ENCODE measurements at places on chromosomes 7 and 10.

GRCh38 chr7:19871102-19871501 is 97.7 kb upstream of the TMEM196 start:
- no peak for DNase-seq

DNA sequence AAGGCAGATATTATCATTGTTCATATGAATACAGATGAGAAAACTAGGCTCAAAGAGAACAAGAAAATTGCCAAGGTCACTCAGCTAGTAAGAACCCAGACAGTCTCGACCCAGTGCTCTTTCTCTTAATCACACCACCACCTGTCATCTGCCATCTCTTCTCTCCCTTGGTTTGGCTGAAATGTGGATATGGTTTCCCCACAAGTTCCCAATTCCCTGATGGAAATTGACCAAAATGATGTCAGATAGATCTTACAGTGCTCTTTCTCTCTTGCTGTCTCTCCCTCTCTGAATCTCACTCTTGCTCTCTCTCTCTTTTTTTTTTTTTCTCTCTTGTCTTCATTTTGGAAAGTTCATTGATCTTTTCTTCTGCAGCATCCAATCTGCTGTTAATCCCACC is 9.1 kb downstream of the C10orf90 start:
- DNase-seq, result no peak

GRCh38 chr10:29517352-29517923 is 117.3 kb downstream of the SVIL start:
- peak; percentile 48 for DNase-seq

DNA sequence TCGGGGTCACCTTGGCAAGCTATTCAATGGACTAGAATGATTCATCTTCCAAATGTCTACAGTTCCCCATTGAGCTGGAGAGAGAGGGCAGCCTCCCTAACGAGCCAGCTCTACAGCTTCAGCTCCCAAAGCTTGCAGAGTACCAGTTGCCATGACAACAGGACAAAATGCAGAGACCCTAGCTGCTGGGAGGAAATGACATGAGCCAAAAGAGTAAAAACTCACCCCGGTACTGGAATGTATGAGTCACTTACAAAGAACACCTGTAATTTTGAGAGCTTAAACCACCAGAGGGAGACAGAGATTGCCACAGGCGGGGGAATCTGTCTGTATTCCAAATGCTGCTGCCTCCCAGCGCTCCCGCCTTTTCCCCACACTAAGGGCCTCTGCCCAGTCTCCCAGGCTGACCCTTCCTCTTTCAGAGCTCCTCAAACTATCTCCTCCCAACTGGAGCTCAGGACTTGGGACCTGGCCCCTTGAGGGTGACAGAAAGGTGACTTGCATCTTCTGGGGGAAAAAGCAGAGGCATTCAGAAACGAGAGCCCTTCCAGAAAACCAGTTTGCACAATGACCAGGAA is 95.5 kb downstream of the CUL2 start:
- peak; percentile 89 for DNase-seq

DNA sequence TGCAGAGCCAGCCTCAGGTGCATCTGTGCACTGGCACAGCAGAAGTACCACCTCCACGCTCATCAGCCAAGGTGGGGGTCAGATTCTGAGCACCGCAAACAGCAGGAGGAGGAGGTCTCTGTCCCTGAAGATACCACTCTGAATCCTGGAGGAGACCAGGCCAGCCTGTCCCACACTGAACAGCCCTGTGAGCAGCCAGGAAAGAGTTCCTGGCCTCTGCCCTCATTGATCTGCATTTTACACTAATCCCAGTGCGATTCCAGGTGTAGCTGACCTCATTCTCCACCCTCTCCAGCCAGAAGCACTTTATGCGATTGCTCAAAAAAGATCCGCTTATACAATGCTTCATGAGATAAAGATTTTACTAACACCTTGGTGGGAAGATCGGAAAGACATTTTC is 99.1 kb upstream of the CACUL1 start:
- no peak for DNase-seq

DNA sequence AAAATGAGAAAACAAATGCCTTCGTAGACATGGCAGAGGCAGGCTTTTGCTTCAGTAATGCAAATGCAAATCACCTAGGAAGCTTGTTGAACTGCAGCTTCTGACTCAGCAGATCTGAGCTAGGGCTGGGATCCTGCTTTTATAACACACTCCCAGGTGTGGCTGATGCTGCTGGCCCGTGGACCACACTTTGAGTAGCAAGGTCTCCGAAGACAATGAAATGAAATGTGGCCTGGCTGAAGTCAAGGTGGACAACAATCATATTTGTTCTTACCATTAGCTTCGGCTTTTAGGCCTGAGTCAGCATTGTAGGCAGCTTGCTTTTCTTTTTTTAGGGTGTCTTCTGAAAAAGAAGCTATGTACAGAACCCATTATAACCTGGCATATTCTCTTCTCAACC is 26.3 kb downstream of the COL17A1 start:
- DNase-seq, result no peak

DNA sequence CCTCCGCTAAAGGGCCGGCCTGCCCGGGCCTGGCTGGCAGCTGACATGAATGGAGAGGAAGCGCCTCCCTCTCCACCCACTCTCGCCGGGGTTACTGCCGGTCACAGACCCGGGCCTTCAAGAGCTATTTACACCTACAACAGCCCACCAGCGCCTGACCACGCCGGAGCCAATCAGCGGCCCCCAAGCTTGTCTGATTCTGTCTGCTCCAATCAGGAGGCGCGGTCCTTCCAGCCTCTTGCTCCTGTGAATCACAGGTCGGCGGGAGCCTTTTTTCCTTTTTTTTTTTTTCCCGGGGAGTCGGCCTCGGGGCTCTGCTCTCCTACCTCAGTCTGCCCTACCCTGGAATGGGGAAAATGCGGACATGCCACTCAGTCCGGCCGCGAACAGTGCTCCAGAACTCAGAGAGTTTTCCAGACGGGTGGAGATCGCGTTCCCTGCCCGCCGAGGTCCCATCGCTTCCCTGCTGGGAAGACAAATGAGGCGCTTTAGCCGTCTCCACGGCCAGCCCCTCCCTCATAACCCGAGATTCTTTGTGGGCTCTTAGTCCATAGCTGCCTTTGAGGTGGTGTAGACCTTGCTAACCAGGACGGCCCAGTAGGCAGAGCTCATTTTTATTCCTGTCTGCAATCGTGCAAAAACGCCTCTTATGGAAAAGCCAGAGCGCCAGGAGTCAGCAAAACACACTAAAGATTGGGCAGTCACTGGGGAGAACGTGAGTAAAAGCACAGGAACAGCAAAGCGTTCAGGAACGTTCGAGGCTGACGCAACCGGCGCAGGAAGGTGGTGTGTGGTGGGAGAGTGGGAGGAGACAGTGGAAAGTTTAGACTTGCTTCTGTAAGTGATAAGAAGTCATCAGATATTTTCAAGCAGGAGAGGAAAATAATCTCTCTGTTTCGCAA is 26.5 kb downstream of the SCD start:
- peak; percentile 100 for DNase-seq

GRCh38 chr7:39493934-39494333 is 72.3 kb upstream of the YAE1 start:
- DNase-seq, result no peak

GRCh38 chr7:157003756-157004520 is 6.5 kb downstream of the MNX1 start:
- peak; percentile 42 for DNase-seq

- DNase-seq, result no peak
These were observed 543.2 kb downstream of the PTPRN2 start for GRCh38 chr7:158044482-158044823.

- no peak for DNase-seq
These were observed 63.9 kb downstream of the BTAF1 start for GRCh38 chr10:91987397-91988037.

GRCh38 chr10:13636776-13637175 is 50.0 kb downstream of the PRPF18 start:
- no peak for DNase-seq

DNA sequence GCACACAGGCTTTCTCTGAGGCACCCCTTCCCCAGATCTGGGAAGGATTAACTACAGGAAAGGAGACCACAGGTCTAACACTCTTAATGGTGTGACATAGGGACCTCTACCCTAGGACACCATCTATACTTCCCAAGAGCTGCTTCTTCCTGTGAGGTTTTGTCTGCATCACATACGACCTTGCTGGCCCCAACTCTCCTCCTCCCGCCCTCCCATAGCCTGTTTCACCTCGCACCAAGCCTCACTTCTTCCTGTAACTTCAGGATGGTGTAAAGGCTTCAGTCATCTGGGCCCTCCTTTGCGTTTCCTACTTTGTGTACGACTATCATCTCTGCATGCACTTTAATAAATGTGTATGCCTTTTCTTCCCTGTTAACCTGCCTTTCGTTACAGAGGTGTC is 274.3 kb downstream of the KLF6 start:
- no peak for DNase-seq

- no peak for DNase-seq
These were observed 76.0 kb downstream of the CALD1 start for GRCh38 chr7:134855442-134855841.

DNA sequence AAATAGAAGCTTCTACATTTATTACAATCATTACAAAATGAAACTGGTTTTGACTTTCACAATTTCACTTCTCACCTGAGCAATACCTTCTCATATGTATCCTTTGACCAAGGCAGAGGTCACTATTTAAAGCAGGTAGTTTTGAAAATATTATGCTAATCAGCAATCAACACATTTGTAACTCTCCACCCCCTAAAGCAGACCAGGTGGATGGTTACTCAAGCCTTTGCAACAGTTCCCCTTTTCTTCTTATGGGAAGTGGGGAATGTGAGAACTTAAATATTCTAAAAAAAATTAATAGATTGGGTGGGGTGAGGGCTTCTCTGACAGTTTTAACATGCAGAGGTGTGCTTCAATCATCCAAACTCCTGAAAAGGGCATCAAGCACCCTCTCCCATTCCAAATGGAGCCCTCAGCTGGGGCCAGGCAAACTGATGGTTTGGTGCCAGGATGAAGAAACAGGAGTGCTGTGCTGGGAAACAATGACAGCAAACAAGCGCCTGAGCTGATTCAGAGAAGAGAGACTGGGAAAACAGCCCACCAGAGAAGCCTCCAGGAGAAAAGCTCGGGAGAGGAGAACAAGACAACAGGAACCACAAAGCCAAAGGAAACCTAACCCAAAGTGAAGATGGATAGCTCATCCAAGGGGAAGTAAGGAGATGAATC is 17.1 kb downstream of the RAPGEF5 start:
- no peak for DNase-seq

- no peak for DNase-seq
These were observed 453.7 kb upstream of the LRRTM3 start for GRCh38 chr10:66472156-66472555.

- no peak for DNase-seq
These were observed 152.4 kb downstream of the DKK1 start for GRCh38 chr10:52466464-52466863.

- DNase-seq, result peak; percentile 6
These were observed 12.9 kb downstream of the AGK start for GRCh38 chr7:141563956-141564623.

GRCh38 chr7:56175771-56176170 is 59.6 kb upstream of the NUPR2 start:
- DNase-seq, result no peak

DNA sequence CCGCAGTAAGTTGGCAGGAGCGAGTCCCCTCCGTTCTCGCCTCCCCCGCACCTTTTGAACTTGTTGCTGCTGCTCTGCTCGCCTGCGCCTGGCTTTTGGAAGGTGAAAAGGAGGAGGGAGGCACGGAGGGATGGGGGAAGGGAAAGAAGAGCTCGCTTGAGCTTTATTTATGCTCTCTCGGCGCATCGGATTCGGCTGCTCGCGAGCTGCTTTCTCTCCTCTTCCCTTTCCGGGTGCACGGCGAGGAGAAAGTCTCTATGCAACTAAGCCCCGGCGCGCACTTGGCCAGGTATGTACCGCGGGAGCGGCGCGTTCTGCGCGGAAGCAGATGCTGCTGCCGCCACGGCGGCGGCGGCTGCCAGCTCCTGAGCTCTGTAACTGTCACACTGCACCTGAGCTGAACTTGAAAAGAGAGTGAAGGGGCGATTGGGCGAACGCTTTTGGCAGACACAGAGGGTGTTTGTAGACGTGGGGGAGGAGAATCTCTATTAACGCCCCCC is 551 bp downstream of the KCND2 start:
- peak; percentile 60 for DNase-seq

DNA sequence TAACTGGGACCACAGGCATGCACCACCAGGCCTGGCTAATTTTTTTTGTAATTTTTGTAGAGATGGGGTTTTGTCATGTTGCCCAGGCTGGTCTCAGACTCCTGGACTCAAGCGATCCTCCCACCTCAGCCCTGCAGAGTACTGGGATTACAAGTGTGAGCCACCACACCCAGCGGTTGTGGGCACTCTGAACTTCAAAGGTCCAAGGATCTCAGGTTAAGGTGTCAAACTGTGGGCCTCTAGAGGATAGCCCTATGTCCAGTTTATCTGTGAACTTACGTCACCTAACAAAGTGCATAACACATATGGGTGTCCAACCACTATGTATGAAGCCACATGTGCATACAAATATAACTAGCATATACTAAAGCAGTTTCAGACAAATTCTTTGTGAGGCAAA is 3.2 kb upstream of the IL2RA start:
- DNase-seq, result no peak

DNA sequence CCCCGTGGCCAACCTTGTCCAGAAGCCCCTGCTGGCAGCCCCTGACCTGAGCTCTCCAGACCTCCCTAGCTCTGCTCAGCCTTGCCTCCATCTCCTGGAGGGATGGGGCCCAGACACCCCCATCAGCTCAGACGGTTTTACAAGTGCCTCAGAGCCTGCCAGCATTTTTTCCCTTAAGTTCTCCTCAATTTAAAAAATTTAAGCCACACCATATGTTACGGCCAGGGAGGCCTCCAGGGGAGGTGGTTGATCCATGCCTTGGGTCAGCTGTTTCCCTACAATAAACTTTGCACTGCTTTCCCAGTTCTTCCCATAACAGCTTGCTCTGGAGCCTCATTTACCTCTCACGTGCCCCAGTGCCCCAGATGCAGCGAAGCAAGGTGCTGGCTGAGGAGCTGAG is 143.5 kb downstream of the RGS10 start:
- DNase-seq, result no peak

GRCh38 chr10:128859738-128860386 is 607.2 kb upstream of the MGMT start:
- DNase-seq, result no peak

- no peak for DNase-seq
These were observed 69.2 kb upstream of the CAMK2B start for GRCh38 chr7:44394636-44395035.

- no peak for DNase-seq
These were observed 19.0 kb downstream of the TMEM236 start for GRCh38 chr10:17771017-17771416.

DNA sequence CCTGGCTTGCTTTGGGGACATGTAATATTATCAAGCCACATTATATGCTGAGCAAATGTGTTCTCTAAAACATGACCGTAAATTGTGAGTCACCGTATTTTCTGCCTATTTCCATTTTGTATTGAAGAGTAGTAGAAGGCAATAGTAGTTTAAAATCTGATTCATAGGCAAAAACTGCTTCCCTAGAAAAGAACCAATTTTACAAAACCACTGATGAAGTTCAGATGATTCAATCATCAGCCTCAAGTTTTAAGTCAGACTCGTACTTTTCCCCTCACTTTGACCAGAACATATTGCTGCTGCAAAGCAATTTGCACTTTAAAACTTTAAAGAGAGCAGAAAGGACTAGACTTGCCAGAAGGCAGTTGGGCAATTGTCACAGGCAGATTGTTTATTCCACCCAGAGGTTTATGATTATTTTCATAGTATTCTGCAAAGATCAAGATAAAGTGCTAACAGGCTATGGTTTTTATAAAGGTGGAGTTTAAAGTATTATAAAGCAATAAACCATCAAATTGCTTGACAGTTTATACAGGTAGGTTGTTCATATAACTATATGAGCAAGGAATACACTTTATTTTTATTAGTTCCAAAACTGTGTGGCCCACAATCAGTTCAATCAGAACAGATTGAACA is 168.2 kb downstream of the ETV1 start:
- DNase-seq, result no peak

All from epithelial cell of esophagus (primary cell).